ENCODE measurements at places on chromosomes 5 and 9. TPM values are rescaled to one million over a fixed set of nuclear protein-coding genes. Genes with fewer than 3 reads are reported as not detected.

DNA sequence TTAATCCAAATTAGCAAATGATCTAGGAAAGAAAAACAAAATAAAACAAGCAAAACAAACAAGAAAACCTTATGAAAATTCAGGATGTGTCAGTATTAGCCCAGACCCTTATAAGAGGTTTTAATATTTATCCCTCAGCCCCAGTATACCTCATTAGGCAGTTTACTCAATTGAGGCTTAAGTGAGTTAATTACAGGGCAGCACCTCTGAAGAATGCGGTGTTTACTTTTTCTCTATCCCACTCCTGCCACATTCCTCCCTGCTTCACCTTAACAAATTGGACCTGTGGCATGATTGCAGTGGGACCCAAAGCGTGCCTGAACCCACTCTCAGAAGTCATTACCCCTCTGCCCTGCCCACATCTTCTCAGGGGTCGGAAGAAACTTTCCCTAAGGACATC is 67.1 kb downstream of the SIL1 start:
- DNase-seq, result no peak

DNA sequence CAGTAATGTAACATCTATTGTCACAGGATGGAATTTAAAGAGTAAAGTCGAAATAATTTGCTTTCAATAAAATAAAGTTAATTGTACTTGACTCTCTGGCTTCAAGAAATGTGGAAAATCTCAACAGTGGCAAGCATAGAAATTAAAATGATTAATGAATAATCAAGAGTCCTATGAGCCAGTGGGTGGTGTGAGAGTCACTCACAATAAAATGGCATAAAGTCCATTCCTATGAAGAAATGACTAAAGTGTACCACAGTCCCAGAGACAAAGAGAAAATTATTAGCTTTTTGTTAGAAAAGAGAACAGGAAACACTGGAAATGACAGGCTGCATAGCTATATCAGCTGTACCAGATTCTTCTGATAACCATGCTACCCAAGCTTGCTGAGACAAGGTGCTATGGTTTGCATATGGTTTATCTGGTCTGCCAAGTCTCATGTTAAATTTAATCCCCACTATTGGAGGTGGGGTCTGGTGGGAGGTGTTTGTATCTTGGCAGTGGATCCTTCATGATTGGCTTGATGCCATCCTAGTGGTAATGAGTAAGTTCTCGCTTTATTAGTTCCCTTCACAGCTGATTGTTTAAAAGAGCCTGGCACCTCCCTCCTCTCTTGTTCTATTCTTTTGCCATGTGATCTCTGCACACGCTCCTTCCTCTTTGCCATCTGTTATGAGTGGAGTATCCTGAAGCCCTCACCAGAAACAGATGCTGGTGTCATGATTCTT is 647.7 kb upstream of the ITGA1 start:
- DNase-seq, result no peak

DNA sequence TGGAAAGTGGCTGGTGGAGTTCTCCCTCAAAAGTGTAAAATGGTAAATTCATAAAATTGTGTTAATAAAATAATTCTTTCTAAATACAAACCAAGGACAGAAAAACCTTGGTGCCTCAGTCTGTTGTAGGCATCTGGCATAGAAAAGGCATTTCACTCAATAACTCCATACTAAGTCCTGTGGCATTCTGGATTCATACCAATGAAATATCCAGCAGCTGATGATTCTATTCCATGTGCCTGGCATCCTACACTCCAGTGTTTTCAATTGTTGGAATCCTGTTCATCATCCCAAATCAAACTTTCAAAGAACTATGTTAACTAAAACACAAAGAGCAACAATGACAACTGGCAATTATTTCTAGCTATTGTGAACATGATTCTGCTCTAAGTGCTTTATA is 21.6 kb upstream of the ALDH1A1 start:
- no peak for DNase-seq

DNA sequence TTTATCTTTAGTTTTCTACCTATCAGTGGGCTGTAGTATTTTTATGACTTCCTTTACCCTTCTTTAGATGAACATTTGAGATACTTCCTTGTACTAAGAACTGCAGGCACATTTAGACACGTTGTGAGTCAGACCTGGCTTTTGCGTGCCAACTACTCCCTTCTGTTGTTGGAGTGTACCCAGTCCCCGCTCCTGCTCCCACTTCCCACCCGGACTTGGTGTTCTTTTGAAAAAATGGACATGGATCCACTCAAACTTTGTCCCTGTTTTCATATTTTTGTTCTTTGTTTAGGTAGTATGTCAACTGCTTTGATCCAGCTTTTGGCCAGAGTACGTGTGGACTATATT is 60.7 kb downstream of the PARP8 start:
- DNase-seq, result no peak

DNA sequence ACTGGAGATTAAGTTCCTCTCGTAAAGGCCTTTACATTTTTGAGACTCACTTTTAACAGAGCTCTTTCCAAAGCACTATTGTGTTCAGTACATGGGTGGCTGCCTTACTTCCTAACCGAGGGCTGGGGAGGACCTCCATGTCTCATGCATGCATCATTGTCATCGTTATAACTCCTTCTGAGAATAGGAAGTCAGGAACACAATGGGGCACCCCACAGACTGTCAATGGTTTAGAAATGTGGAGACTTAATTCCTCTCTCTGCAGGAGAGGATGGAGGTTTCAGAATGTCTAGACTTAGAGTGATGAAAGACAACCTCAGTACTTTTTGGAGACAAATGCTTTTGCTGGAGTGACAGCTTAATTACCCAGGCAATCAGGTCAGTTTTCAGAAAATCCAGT is 83.9 kb downstream of the PRLR start:
- no peak for DNase-seq

DNA sequence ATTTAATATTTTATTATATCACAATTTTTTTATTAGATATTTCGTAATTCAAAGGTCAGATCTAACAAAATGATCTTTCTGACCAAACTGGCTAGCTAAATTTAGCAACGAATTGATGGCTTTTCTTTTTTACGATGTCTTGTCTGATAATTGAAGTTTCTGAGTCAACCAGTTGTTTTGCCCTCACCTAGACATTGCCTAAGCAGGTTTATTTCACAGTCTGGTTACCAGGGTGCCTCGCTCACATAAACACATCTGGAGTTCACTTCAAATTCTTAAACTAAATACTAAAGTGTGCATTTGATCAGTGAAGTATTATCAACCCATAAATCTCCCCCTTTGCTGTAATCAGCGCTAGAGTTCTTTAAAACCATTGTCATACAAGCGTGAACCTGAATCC is 448.3 kb downstream of the TLE4 start:
- DNase-seq, result no peak

DNA sequence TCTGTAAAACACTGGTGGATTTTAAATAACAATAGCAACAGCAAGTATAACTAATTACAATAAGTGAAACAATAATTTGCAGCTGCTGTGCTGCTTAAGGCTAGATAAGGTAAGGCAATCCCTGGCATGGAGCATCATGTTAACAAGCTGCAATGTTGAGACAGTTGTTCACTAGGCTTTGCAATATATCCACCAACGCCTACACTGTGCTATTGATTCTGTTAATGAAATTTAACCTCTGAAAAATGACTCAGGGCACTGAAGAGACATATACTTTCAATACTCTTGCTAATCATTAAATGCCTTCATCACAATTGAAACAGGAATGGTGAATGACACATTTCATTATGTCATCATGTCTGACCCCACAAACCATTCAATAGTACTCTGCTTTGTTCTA is 255.0 kb downstream of the EFNA5 start:
- DNase-seq, result no peak

The TLX3 gene
- total RNA-seq, result 0.83 TPM

The YIPF5 gene
- 39.4 TPM for total RNA-seq

DNA sequence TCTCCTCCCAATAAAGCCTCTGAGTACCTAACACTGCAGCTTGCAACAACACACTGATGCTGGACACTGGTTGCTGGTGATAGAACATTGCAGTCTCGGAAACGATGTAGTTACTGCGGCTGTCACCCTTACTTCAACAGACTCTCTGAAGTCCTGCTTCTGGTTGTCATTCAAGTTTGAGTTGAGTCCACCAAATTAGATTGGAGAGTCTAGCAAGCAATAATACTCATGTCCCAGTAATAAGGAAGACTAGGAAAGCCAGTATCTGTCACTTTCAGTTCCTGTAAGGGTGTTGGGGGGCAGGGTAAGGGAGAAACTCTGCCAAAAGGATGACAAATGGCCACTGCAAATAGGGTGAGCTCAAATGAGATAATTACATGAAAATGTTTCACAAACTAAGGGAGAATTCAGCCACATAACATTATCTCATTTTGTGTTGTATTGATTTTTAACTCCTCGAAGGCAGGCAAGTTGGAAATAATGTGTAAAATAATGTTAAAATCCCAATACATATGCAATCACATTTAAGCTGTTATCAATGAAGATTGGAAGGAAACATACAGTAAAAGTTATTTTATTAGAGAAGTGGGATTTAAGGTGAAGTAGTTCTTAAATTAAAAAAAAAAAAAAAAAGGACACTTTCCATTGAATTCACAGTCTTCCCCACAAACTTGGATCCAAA is 849 bp upstream of the IFT74 start:
- DNase-seq, result no peak

- DNase-seq, result no peak
These were observed 70.6 kb downstream of the SPIN1 start for GRCh38 chr9:88458716-88459465.

DNA sequence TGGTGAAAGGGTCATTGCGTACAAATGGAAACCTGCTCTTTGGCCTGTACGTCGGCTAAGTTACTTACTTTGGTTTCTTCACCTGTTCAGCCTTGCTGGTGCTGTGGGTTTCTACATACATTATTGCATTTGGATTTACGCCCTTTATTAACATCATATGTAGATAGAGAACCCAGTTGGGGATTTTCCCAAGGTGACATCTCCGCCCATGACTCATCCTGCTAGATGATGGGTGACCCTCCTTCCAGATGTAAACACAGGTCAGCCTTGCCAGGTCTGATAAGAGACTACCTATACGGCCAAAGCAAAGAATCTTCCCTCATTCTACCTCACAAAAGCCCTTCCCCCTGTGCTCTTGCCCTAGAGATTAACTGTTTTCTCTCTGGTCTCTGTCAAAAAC is 360.9 kb downstream of the KDM4C start:
- DNase-seq, result no peak

The NXNL2 gene
- total RNA-seq, result 4.3 TPM

GRCh38 chr5:148491793-148492184 is 108.0 kb downstream of the FBXO38 start:
- DNase-seq, result no peak

GRCh38 chr5:180521101-180521500 is 26.9 kb downstream of the CNOT6 start:
- no peak for DNase-seq

The SOHLH1 gene
- total RNA-seq, result 0.21 TPM
